ENCODE measurements at places on chromosomes 4 and X. TPM values are rescaled to one million over a fixed set of nuclear protein-coding genes. Genes with fewer than 3 reads are reported as not detected.

The SYTL5 gene
- 0.16 TPM for total RNA-seq

The BBS12 gene
- 6.8 TPM for total RNA-seq

The SPANXA2 gene
- not detected for total RNA-seq

The MND1 gene
- not detected for total RNA-seq

The DCAF4L1 gene
- 0.46 TPM for total RNA-seq

The MTNR1A gene
- total RNA-seq = not detected

The TASL gene
- 0.47 TPM for total RNA-seq

The GLRA3 gene
- not detected for total RNA-seq

The TREX2 gene
- total RNA-seq = 0.48 TPM

The ESX1 gene
- total RNA-seq = not detected

The PCDH19 gene
- total RNA-seq = 0.45 TPM

The XK gene
- 16.2 TPM for total RNA-seq

The PITX2 gene
- total RNA-seq = not detected

The ZFYVE28 gene
- 6.0 TPM for total RNA-seq

The TCEAL2 gene
- total RNA-seq = 0.29 TPM

The FAT4 gene
- total RNA-seq = 6.9 TPM

The C4orf54 gene
- 1.6 TPM for total RNA-seq

The CA5B gene
- 2.6 TPM for total RNA-seq

The KLF8 gene
- total RNA-seq = 2.2 TPM

The KCTD8 gene
- 0.17 TPM for total RNA-seq

Measured in heart left ventricle (tissue), 16 donors.